Natural killer cell (primary cell): ENCODE measurements at places on chromosomes 6 and 20. TPM values are rescaled to one million over a fixed set of nuclear protein-coding genes. Genes with fewer than 3 reads are reported as not detected.

Gene KCNS1
- not detected for total RNA-seq

Gene MLIP
- total RNA-seq = not detected

Gene BLOC1S5
- 11.2 TPM for total RNA-seq

Gene SCUBE3
- total RNA-seq = 0.31 TPM

Gene SLC35D3
- total RNA-seq = not detected

Gene LAMP5
- total RNA-seq = not detected

Gene FAM217A
- not detected for total RNA-seq

Gene SH3BGRL2
- 1.6 TPM for total RNA-seq
